ENCODE measurements at places on chromosomes 5 and 9.

GRCh38 chr5:14588758-14589543, 7.4 kb downstream of the OTULINL start:
- no peak for DNase-seq

- no peak for DNase-seq
Measured at GRCh38 chr9:108211411-108211955, 644.3 kb downstream of the ACTL7B start.

DNA sequence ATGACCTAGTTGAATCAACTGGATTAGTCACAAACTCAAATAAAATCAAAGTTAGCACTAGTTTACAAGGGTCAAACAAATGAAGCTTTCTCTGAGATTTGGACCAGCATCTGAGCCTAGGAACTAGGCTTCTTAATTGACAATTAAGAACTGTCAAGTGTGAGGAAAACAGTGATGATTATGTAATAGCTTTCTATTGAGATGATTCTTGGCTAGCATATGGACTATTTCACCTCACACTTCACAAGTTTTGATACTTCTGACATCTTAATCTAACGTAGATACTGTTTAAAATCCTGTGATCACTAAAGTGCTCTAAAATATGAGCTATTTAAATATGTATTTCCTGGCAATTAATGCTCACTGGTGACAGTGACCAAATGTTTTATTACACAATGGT, 542.9 kb downstream of the EFNA5 start:
- no peak for DNase-seq

DNA sequence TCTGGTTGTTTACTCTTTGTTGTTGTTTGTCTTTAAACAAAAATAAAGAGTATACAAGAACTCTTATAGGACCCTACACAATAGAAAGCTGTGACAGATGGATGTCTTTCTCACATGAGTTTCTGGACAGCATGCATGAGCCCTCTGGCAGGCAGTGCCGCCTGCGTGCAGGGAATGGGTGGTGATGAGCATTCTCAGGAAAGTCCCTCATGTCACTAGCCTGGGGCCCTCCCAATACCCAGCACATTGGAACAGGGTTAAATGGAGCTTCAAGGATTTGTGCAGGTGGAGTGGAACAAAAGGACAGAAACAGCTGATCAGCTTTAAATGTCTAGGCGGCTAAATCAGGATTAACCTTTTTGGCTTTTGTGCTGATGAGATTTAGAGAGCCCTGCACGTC, 181.0 kb upstream of the CD180 start:
- DNase-seq, result no peak

GRCh38 chr5:1315709-1316587, 21.1 kb upstream of the TERT start:
- no peak for DNase-seq

GRCh38 chr9:124674651-124675050, 96.5 kb downstream of the NR6A1 start:
- no peak for DNase-seq

DNA sequence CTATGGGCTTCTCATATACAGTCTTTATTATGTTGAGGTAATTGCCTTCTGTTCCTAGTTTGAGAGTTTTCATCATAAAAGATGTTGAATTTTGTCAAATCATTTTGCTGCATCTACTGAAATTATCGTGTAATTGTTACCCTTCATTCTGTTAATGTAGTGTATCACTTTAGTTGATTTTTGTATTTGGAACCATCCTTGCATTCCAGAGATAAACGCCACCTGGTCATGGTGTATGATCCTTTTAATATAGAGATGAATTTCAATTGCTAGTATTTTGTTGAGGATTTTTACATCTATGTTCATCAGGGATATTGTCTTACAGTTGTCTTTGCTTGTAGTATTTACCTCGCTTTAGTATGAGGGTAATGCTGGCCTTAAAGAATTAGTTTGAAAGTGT, 19.3 kb downstream of the MEIKIN start:
- DNase-seq, result no peak

DNA sequence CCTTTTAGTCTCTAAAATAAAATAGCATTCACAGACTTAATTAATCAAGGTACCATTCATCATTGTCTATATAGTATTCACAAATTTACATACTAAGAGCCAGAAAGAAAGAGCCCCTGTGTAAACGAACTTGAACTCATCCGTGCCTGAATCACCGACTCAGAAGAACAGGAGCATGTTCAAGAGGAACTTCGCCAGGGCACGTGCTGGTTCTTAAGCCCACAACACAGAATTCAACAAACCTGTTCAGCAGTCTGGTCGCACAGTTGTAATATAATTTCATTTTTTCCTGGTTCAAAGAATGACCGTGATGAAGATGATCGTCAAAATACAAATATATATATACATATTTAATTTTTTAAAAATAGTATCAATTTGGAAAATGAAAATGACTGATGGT, 141.9 kb downstream of the CETN3 start:
- DNase-seq, result no peak

DNA sequence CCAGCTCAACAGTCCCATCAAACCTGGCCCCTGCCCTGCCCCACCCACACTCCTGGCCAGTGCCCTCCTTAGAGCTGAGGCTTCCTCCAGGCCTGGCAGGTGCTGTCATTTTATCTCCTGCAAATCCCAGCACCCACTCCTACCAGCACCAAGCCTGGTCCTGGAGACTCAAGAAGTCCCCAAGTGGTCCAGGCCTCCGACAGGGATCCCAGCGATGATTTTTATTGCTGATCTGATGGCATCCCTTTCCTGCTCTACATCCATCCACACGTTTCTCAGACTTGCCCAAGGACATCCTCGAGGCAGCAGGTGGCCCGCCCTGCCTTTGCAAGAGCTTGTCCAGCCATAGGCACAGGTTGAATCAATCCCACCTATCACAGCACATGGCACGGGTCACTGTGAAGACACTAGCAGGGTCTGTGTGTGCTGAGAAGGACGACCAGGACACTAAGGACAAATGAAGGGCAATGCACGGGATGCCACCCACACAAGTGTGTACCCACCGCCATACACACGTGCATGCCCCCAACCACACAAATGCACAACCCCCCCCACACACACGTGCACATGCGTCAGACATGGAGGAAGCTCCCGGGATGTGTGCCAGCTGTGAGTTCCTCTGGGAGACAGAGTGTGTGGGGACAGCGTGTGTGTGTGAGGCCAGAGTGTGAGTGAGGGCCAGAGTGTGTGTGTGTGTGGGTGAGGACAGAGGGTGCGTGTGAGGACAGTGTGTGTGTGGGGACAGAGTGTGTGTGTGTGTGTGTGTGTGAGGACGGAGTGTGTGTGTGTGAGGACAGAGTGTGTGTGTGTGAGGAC, 62.4 kb upstream of the UBAC1 start:
- DNase-seq, result no peak

GRCh38 chr5:101897914-101898313, 398.2 kb downstream of the SLCO4C1 start:
- DNase-seq, result no peak

GRCh38 chr5:117590944-117591343, 1016.3 kb upstream of the SEMA6A start:
- no peak for DNase-seq

GRCh38 chr5:88875341-88876234, 7.4 kb downstream of the MEF2C start:
- DNase-seq, result no peak

GRCh38 chr5:82287625-82288024, 9.5 kb upstream of the RPS23 start:
- no peak for DNase-seq

- DNase-seq, result no peak
Measured at GRCh38 chr5:94778732-94779131, 160.3 kb downstream of the SLF1 start.

- DNase-seq, result no peak
Measured at GRCh38 chr9:123775289-123776284, 154.3 kb downstream of the DENND1A start.

- DNase-seq, result no peak
Measured at GRCh38 chr5:150454492-150455229, 5.1 kb upstream of the RPS14 start.

DNA sequence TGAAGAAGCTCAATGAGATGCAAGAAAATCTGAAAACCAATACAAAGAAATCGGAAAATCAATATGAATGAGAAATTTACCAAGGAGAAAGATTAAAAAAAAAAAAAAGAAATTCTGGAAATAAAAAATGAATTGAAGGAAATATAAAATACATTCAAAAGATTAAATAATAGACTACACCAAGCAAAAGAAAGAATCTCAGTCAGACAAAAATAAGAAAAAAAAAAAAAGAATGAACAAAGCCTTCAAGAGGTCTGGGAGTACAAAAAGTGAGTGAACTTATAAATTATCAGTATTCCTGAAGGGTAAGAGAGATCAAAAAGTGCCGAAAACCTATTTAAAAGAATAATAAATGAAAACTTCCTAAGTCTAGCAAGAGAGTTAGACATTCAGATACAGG, 14.9 kb downstream of the CPLANE1 start:
- DNase-seq, result no peak

DNA sequence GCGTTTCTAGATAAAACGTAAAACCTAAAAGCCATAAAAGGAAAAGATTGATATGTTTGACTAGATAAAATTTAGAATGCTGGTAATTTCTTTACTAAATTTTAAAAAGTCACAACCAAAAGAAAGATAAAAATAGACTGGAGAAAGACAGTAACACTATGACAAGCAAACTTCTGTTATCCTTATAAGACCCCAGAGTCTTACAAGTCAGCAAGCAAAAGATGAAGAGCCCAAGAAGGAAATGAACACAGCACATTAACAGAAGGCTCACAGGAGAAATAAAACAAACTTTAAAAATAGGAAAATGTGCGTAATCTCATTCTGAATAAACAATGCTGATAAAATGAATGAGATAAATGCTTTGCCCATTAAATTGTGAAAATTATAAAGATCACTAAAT, 29.7 kb downstream of the IL7R start:
- no peak for DNase-seq

- no peak for DNase-seq
Measured at GRCh38 chr5:146890731-146891440, 12.3 kb upstream of the PPP2R2B start.

GRCh38 chr5:43804041-43804440, 201.1 kb downstream of the NNT start:
- DNase-seq, result no peak

DNA sequence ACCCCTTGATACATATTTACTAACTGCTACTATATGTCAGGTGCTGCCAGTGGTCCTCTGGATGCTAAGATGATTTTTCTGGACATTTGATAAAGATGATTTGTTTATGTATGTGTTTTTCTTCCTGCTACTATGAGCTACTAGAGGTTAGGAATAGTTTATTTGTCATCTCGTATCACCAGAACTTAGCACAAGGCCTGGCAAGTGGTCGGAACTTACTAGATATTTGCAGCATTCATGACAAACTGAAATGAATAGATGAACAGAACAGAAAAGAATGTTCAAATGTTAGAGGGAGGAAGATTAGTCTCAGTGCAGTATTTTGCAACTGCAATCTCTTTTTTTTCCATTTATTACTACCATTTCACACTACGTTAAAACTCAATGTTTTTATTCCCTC, 114.6 kb downstream of the MEF2C start:
- DNase-seq, result no peak

GRCh38 chr9:95381221-95381620, 63.7 kb upstream of the FANCC start:
- DNase-seq, result no peak

DNA sequence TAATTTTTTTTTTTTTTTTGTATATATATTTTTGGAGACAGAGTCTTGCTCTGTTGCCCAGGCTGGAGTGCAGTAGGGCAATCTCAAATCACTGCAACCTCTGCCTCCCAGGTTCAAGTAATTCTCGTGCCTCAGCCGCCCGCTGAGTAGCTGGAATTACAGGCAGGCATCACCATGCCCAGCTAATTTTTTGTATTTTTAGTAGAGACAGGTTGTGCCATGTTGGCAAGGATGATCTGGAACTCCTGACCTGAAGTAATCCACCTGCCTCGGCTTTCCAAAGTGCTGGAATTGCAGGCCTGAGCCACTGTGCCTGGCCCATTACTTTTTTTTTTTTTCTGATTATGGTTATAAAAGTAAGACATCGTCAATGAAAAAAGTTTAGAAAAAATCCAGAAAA, 84.0 kb upstream of the LMNB1 start:
- no peak for DNase-seq

DNA sequence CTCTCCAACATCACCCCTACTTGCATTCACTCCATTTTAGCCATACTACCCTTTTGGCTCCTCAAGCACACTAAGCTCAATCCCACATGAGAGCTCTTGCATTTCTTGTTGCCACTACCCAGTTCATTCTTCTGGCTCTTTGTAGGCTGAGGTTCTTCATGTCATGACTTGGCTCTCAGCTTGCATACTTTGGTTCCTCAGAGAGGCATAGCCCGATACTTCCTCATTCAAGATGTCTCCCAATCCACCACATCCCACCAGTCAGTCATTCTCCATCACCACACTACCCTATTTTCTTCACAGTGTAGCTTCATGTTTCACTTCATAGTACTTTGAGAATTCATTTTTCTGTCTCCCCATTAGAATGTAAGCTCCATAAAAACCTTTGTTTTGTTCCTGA, 116.7 kb downstream of the NR6A1 start:
- no peak for DNase-seq

All from amygdala (tissue), 56 donors.